ENCODE measurements at places on chromosomes 13 and 19.

GRCh38 chr13:99865420-99865930 lies 106.1 kb downstream of the ZIC5 start:
- no peak for DNase-seq

DNA sequence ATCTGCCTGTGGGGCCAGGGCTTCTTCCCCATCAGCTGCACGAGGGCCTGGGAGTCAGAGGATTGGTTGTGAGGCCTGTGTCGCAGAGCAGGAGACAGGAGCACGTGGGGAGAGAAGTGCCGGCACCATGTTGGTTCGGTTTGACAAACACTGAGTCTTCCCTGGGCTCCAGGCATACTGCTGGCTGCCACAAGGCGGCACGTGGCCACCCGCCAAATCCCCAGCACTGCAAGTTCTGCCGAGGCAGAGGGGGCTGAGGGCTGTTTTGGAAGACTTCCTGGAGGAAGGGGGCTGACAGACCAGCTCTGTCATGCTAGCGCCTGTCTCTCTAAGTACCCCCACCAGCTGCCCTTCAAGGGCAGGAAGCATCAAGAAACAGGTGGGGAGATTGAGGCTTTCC lies 9.5 kb downstream of the SHANK1 start:
- DNase-seq = no peak

GRCh38 chr19:44954278-44954648 lies 917 bp upstream of the CLPTM1 start:
- DNase-seq = no peak

DNA sequence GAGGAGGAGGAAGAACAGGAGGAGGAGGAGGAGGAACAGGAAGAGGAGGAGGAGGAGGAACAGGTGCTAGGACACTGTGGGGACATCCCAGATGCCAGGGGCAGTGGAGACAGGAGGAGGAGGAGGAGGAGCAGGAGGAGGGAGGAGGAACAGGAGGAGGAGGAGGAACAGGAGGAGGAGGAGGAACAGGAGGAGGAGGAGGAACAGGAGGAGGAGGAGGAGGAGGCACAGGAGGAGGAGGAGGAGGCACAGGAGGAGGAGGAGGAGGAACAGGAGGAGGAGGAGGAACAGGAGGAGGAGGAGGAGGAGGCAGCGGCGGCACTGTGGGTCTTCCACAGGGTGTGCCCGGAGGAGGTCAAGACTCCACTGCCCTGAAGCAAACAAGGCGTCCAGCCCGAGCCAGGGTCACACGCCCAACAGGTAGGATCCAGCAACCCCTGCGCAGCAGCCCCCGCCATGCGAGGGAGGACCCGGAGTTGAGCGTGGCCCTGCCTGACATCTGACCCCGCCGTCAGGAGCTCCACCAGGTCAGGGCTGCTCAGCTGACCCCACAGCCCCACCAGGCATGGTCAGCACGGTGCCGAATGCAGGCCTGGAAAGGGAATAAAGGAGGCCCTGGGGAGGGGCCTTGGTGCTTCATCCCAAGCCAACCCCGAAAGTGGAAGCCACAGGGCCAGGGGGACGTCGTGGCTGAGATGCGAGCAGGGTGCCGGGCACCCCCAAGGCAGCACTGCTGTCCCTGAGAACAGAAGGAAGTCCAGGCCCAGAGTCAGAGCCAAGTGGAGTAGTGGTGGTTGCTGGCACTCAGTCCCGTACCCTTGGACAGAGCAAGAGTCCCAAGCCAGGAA lies 9.2 kb downstream of the SBNO2 start:
- no peak for DNase-seq

DNA sequence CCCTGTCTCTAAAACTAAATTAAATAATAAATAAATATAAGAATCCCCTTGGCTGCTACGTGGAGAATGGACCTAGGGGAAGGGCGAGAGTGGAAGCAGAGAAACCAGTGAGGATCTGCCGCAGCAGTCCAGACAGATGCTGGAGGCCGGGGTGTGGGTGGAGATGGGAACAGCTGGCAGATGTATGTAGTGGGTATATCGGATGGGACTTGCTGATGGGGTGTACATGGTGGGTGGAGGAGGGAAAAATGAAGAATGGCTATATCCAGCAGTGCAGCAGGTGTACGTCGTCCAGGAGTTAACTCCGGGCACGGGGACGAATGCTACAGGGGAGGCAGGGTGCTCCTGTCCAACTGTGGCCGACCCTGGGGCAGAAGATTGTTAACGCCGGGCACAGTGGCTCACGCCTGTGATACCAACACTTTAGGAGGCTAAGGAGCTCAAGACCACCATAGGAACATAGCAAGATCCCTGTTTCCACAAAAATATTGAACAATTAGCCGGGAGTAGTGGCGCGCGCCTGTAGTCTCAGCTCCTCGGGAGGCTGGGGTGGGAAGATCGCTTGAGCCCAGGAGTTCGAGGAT lies 654 bp downstream of the CEP89 start:
- peak; percentile 23 for DNase-seq

- DNase-seq = peak; percentile 47
Observed at GRCh38 chr19:9431475-9431874, 3.9 kb downstream of the ZNF266 start.

DNA sequence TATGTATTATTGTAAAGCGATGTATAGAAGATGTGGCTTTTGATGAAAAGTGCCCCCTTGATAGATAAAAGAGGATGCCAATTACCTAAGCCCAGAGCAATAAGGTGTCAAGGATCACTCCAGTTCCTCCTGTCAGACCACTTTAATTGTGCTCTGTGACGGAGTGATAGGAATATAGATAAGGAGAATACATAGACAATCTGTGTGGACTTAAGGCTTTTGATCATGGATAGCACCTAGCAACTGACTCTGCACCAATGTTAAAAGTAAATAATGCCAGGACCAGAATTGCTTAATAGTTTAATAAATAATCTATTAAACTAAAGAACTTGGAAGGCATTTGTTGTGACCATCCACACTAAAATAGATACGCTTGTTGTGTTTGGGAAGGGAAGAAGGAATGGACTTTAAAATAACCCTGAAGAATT lies 390.7 kb upstream of the ARGLU1 start:
- DNase-seq = no peak

- DNase-seq = no peak
Observed at GRCh38 chr19:46192992-46193650, 36.4 kb upstream of the IGFL1 start.

- DNase-seq = no peak
Observed at GRCh38 chr13:19567820-19568534, 6.6 kb upstream of the TPTE2 start.

DNA sequence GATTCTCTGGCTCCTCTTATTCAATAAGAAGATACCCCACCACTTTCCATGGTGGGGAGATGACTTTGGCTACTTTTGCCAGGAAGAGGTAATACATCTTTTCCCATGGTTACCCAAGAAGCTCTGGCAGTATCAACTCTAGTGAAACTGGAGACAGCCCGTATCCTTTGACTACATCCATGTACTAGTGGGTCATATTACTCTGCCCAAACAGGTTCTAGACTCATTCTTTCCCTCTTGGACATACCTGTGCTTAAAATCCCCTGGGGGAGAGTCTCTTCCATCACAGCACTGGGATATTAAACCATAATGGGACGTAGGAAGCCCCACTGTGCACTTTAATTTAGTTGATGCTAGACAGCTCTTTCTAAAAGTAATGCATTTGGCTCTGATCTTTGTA lies 144.7 kb upstream of the KLF12 start:
- DNase-seq = no peak
